GM23338 (cell line): ENCODE measurements at places on chromosomes 4 and X. TPM values are rescaled to one million over a fixed set of nuclear protein-coding genes. Genes with fewer than 3 reads are reported as not detected.

DNA sequence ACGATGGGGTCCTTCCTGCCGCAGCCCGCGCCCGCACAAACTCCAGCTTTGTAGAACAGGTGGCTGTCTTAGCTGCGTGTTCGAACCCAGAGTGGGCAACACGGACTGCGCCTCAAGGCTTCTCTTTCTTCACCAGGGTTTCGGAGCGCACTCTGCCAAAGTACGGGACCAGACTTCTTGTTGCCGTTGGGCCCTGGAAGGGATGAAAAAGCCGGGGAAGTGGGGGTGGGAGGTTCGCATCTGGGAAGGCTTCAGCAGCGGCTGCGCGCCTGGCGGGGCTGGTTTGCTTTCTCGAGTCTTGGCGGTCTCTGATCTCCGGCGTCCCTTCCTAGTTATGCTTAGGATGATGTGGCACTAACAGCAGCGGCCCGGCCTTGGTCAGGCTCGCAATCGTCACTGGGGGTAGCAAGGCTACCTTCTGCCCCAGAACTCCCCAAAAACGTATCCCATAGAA lies 673 bp downstream of the PARM1 start:
- peak overlapping the region; percentile 89 for H3K4me3 ChIP-seq
- no peak overlapping the region for H3K27ac ChIP-seq
- peaks cover 32% of the 10 kb centered on the region for H3K27me3 ChIP-seq

- DNase-seq, result no peak
- H3K27ac ChIP-seq, result no peak overlapping the region
- H3K4me3 ChIP-seq, result no peak overlapping the region
- no peaks in the 10 kb centered on the region for H3K27me3 ChIP-seq
- no peaks in the 10 kb centered on the region for H3K4me1 ChIP-seq
- H3K36me3 ChIP-seq, result no peaks in the 10 kb centered on the region
Observed at GRCh38 chrX:97527725-97528124, 644.0 kb downstream of the RPA4 start.

DNA sequence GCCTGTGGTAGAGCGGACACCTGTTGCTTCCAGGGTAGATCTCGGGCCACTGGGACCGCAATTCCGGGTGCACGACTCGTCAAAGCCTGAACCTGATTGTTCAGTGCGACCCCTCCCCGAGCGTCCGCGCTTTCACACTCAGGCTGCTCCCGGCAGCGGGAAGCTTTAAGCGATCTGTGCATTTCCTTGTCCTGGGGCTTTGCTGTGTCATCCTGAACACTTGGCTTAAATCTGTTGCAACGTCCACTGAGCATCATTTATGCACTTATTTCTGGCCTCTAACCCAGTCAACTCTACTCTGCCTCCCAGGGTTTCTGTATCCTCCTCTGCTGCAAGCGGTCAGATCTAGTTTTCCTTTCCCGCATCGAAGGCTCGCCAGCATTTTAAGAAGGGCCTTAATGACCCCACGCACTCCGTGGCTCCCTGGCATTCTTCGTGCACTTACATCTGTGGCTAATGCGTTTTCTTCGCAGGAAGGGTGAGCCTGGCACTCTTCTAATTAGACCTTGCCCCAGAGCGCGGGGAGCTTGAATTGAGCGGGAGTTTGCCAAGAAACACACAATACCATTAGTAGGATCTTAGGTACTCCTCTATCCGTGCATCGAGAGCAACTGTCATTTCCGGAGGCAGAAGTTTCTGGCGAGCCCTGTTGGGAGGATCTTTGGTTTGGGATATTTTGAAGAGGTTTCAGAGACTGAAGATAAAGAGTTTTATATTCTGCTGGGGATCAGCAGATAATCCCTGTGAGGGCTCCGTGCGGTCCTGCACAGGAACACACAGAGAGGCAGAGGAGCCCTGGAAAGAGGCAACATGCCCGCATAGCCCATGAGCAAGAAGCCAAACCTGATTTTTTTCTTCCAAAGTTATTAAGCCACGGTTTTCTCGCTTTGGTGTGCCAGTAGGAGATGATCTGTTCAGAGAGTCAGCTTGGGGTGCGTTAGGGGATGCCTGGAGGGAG lies 654 bp upstream of the DDIT4L start:
- peak overlapping the region; percentile 76 for H3K4me3 ChIP-seq
- no peaks in the 10 kb centered on the region for H3K36me3 ChIP-seq
- peaks cover 45% of the 10 kb centered on the region for H3K27me3 ChIP-seq
- no peak overlapping the region for H3K27ac ChIP-seq
- DNase-seq, result peak; percentile 49
- H3K4me1 ChIP-seq, result peaks cover 16% of the 10 kb centered on the region; the same call in 1 of the 2 replicates

DNA sequence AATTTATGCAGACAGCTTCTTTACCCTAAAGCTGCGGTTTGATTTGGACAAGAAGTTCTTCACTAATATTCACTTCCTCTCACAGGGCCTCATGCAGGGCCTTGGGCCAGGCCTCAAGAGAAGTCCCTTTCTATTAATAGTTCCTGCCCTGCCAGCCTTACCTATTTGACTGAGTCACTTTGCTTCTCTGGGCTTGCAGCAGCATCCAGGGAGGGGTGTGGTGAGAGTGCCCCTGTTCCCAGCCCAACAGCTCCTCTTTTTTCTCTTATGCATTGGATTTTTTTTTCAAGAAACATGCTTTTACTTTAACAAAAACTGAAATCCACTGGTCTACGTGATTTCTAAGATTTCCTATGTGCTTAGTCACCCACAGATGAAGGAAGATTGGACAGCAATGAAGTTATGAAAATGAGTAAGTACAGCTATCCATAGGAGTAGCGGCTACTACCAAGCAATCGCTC lies 26.7 kb downstream of the FAM156B start:
- H3K4me3 ChIP-seq, result no peak overlapping the region
- no peaks in the 10 kb centered on the region for H3K4me1 ChIP-seq
- no peaks in the 10 kb centered on the region for H3K27me3 ChIP-seq
- no peak for DNase-seq

Gene EREG
- total RNA-seq, result 4.2 TPM in 1 of 2 replicates, not detected in the other

Gene FLNA
- 1,228 and 1,445 TPM in 2 replicates for total RNA-seq

Gene SSX4
- 0.19 TPM in 1 of 2 replicates, not detected in the other for total RNA-seq

Gene SUPT20HL2
- not detected in 2 replicates for total RNA-seq

Gene TRAM1L1
- 1.5 and 2.6 TPM in 2 replicates for total RNA-seq

Gene DMRTC1B
- not detected in 2 replicates for total RNA-seq

Gene ADH7
- not detected in 2 replicates for total RNA-seq
